ENCODE measurements at places on chromosomes 5 and 9. TPM values are rescaled to one million over a fixed set of nuclear protein-coding genes. Genes with fewer than 3 reads are reported as not detected.

The C8G gene
- not detected for total RNA-seq

The MELK gene
- 12.3 TPM for total RNA-seq

The WNT8A gene
- total RNA-seq = not detected

The TLX3 gene
- total RNA-seq = not detected

The MEIKIN gene
- not detected for total RNA-seq

The TXNDC8 gene
- not detected for total RNA-seq

The SLC4A9 gene
- total RNA-seq = not detected

The SMC2 gene
- total RNA-seq = 16.9 TPM

The STC2 gene
- total RNA-seq = 503 TPM

The SLC6A18 gene
- not detected for total RNA-seq

The RGS7BP gene
- total RNA-seq = 0.83 TPM

The DOK3 gene
- 0.90 TPM for total RNA-seq

The RANBP17 gene
- 6.2 TPM for total RNA-seq

The TMC1 gene
- 0.68 TPM for total RNA-seq

The AQP7 gene
- total RNA-seq = 1.6 TPM

The ARHGEF37 gene
- total RNA-seq = 1.4 TPM

The THG1L gene
- 29.3 TPM for total RNA-seq

The CDC25C gene
- total RNA-seq = 2.3 TPM

The SLC36A2 gene
- not detected for total RNA-seq

The NSA2 gene
- total RNA-seq = 76.0 TPM

The FAM221B gene
- not detected for total RNA-seq

The PDZD2 gene
- 0.23 TPM for total RNA-seq

The STK32A gene
- 0.82 TPM for total RNA-seq

The DMAC1 gene
- total RNA-seq = 11.7 TPM

The CCL21 gene
- not detected for total RNA-seq

The SPINK4 gene
- not detected for total RNA-seq

The CTNND2 gene
- total RNA-seq = not detected

The SAPCD2 gene
- 2.2 TPM for total RNA-seq

The PTPRD gene
- total RNA-seq = 5.4 TPM

The STOM gene
- total RNA-seq = 146 TPM

The NR4A3 gene
- total RNA-seq = 0.23 TPM

The CD14 gene
- 107 TPM for total RNA-seq

The TAF11L9 gene
- total RNA-seq = not detected

The DNAH5 gene
- total RNA-seq = 0.12 TPM

The PCDHA10 gene
- 1.4 TPM for total RNA-seq

The RGS14 gene
- total RNA-seq = 1.8 TPM

The PCSK5 gene
- total RNA-seq = 5.0 TPM

The CTXN3 gene
- not detected for total RNA-seq

The EQTN gene
- not detected for total RNA-seq

The RBM18 gene
- 6.8 TPM for total RNA-seq

The SLC12A7 gene
- 23.3 TPM for total RNA-seq

The MBLAC2 gene
- 2.1 TPM for total RNA-seq

The EDIL3 gene
- total RNA-seq = 24.7 TPM

The GTF3C5 gene
- 30.9 TPM for total RNA-seq

The SYNPO gene
- 0.59 TPM for total RNA-seq

The PCDHB14 gene
- 0.59 TPM for total RNA-seq

The FBXO10 gene
- 9.0 TPM for total RNA-seq

The BARX1 gene
- not detected for total RNA-seq

The PCDHA9 gene
- under 0.01 TPM for total RNA-seq
